ENCODE measurements at places on chromosomes 3 and 15.

DNA sequence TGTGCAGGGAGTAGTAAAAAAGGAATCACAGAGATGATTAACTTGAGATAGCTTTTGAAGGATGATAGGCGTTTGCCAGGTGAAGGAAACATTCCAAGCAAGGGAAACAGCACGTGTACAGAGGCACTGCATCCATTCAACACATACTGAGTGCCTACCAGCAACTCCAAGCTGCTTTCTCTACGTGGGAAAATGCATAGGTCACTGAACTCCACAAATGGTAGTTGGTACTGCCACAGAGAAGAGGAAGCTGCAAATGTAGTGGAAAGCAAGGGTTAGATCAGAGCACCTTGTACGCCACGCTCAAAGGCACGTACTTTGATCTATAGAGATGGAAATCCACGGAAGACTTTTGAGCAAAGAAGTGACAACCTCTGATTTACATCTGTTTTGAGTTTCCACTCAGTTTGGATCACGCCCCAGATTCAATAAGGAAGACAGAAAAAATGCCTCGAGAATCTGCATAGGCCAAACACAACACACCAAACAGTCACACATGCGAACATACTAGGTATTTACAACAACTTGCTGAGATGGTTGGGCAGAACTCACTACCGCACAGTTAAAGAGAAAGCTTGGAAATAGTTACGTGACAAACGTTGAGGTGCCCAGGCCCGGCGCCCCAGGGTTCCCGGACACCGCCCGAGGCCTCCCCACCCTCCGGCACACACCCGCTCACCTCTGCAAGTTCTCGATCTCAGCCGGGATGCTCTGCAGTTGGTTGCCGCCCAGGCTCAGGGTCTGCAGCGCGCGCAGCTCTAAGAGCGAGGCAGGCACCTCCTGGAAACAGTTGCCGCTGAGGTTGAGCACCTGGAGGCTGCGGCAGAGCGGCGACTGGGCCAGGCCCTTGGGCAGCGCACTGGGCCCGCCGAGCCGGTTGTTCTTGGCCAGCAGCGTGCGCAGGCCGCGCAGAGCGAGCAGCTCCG lies 826 bp downstream of the LRRC58 start:
- DNase-seq, result peak; percentile 51

DNA sequence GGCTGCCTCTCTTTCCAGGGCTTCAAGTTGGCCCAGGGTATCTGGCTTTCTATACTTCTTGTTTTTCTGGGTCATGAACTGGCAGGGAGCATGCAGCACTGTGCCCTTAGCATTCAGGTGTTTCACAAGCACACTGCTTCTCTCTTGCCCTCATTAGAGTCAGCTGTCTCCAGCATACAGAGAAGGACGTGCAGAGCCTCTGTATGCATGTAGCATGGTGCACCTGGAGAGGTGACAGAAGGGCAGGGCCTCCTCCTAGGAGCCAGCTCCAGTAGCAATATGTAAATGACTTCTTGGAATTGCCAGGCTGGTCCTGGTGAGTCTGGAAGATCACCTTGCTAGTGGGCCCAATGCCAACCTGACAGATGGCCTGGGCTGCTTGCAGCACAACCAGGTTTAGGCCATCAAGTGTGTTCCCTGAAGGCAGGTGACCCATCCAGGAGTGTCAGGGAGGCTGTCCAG lies 44.8 kb upstream of the ATP2C1 start:
- DNase-seq, result no peak

GRCh38 chr15:89101302-89102193 lies 13.3 kb downstream of the ABHD2 start:
- no peak for DNase-seq

- peak; percentile 14 for DNase-seq
Measured at GRCh38 chr3:30751610-30752299, 142.7 kb downstream of the GADL1 start.

- peak; percentile 53 for DNase-seq
Measured at GRCh38 chr15:51382787-51383186, 41.3 kb downstream of the GLDN start.

DNA sequence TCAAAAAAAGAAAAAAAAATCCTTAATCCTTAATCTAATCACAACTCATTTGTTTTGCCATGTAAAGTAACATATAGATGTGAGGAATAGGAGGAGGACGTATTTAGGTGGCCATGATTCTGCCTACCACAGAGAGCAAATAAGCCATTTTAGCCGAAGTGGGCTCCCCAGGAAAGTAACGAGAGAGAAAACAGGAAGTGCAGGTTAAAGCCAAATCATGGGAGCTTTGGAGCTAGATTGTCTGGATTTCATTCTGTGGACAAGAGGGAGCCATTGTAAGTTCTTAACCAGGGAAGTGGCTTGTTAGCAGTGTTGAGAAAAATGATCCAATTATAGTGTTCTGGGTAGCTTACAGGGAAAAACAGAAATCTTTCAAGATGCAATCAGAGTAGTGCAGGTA lies 9.4 kb downstream of the TMOD2 start:
- no peak for DNase-seq

DNA sequence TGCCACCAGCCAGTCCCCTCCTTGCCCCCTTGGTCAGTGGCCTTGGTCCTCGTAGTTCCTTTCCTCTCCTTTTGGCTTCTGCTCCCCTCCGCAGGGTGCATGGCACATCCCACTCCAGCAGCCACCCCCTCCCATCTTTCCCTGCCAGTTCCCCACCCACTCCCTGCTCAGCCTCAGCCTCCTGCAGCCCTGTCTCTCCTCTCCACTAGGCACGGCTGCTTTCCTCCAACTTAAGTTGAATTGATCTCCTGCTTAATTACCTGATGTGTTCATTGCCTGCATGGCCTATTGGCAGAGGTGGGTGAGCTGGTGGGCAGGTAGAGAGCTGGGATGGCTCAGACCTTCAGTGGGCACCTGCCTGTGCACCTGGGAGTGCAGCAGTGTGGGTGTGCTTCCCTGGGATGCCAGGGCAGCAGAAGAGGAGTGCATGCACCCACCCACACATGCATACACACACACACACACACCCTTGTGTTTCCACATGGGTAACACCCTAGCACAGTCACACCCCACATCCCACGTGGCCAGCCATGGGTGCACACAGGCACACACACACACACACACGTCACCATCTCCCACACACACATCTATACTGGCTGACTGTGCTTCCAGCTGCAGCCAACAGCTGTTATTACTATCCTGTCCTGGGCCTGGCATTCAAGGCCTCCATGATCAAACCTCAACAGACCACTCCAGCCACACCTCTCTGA lies 30.9 kb downstream of the C3orf18 start:
- no peak for DNase-seq

GRCh38 chr15:38564557-38565286 lies at the start of gene RASGRP1:
Gene RASGRP1 (minus strand): TSS chr15:38564814. CDS start chr15:38564628, 186 bp downstream.
- peak; percentile 58 for DNase-seq

GRCh38 chr3:136919799-136920580 lies 37.8 kb upstream of the IL20RB start:
- no peak for DNase-seq

DNA sequence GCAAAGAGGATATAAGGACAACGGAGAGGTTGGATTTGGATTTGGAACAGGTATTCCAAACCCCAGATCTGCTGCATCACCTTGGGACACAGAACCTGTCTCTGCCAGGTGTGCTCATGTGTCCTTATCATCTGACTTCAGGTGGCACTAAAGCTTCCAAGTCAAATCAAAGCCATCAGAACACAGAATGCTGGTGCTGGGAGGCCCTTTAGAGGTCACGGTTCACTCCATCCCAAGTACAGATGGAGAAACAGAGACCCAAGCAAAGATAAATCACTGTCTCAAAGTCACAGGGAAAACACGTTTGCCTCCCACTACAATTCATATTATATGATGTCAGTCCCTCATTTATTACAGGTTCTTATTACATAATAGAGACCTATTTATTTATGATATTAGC lies 72.8 kb downstream of the HES1 start:
- DNase-seq, result no peak

GRCh38 chr3:146226881-146227280 lies 24.0 kb downstream of the PLSCR4 start:
- no peak for DNase-seq

DNA sequence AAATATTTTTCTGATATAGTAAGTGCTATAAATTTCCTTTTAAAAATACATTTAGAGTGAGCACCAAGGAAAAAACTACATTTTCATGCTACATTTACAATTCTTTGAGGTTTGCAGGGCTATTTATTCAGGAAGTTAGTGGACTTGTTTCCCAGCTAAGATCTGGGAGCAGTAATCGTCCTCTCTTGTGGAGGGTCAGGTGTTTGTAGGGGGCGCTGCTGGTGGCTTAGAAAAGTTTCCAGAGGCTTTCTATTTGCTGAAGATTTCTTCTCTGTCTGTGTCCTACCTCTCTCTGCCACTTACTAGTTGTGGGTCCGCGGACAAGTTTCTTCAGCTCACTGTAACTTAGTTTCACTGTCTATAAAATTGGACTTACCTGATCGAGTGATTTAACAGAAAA lies 163.9 kb downstream of the PEX5L start:
- no peak for DNase-seq

- DNase-seq, result no peak
Measured at GRCh38 chr3:114308377-114308776, 14.5 kb downstream of the TIGIT start.

- DNase-seq, result no peak
Measured at GRCh38 chr3:160746976-160747375, 9.1 kb upstream of the PPM1L start.

DNA sequence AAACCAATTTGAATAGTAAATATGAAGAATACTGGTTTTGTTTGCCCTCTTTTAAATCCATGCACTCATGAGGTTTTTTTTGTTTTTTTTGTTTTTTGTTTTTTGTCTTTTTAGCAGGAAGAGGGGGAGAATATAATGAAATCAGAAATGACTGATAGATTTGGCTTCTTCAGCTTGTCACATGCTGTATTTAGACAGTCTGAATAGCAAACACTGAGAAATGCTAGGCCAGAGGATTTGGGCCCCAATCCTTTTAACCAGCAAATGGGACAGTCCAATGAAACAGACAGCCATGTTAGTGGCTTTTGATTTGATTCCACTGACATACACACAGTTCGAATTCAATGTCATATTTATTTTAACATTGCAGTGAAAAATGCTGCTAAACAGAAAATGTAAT lies 14.2 kb upstream of the CEP152 start:
- DNase-seq, result no peak

GRCh38 chr3:120448756-120449155 lies 2.0 kb downstream of the FSTL1 start:
- peak; percentile 11 for DNase-seq

DNA sequence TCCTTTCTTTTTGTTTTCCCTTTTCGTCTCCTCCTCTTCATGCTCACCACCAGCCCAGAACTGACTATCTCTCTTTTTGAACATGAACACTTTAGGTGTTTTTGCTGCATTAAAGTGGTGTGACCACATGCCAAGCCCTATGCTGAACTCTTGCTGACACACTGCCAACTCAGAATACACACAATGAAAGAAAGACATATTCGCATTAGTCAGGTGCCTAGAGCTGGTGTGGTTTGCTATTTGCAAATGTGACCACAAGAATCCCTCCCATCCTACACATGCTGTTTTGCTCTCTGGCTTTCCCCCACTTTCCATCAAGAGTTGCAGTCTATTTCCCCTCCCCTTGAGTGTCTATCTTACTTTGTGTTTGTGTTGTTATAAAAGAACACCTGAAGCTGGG lies 967.8 kb upstream of the CFAP20DC start:
- no peak for DNase-seq

- no peak for DNase-seq
Measured at GRCh38 chr15:73843787-73844186, 29.6 kb upstream of the TBC1D21 start.

DNA sequence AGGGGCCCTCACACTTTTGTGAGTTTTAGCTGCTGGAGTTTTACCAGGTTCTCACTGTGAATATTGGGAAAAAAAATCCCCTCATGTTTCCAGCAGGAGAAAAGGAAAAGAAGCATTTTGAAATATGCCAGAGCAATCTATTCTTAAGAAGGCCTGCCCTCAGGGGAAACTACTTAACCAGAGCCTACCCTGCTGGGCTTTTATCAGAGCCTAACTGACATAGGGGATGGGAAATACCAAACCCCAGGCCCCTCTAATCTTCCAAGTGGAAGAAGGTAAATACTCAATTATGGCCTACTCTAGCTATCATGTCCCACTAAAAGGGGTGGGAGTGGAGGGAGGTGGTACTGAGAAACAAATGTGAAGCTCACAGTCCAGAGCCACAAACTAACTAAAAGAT lies 68.7 kb upstream of the NMNAT3 start:
- DNase-seq, result no peak

GRCh38 chr3:35616346-35616745 lies 23.0 kb upstream of the ARPP21 start:
- DNase-seq, result no peak

DNA sequence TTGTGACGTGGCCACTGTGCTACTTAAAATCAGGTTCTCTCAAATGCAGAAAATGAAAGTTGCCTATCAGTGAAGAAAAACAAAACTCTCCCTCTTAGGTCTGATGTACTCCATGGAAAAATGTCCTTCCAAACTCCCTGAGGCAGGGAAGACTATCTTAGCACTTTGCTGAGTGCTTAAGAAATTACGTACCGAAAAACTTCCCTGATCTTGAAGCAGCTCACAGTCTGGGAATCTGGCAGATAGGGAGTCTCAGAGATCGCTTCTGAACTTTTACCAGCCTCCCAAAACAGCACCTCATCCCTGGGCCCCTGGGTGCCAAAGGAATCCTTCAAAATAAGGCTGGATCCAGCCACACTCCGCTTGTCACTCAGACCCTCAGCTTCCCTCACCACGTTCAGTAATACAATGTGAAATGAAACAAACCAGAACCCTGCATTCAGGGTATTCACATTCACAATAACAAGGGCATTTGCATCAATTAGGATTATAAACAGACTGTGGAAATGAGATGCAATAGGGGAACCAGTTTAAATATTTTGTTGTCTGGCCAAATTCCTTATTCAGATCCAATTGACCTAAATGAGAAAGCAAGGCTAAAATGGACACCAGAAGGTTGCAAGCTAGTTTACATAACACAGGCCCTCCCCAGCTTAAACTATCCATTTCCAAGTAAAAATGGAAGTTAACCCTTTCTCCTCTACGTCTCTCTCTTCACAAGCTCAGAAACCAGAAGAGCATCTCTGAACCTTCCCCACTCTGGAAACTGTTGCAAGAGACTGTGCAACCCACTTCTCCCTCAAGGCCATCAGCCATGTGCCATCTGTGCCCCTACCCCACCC lies 20.9 kb downstream of the OSBPL10 start:
- no peak for DNase-seq

GRCh38 chr3:98602078-98602678 lies 8.8 kb upstream of the CPOX start:
- DNase-seq, result peak; percentile 57

DNA sequence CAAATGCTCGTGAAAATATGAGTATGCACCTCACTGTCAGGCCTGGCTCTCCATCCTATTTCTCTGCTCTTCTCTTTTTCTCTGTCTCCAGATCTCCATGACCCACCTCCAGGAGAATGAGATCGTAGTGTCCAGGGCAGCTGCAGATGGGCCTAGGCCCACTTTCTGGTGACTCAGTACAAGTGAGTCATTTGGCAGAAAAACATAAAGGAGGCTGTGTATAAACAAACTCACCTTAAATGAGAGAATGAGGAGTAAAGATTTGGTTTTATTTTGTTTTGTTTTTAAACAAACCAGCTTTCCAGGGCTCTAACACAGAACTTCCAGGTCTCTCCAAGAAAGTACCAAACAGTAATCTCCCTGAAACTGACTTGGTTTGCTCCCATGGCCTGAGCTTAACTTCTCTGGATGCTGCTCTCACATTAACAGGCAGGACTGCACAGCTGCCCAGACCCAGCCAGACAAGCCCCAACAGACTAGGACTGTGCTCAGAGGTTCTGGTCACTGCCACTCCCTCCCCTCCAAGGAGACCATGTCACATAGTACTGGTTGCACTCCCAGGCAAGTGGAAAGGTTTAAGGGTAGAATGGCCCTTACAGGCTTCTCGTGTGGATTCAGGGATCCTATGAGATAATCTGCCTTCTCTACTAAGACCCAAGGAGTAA lies 1.5 kb upstream of the HEG1 start:
- no peak for DNase-seq

- DNase-seq, result no peak
Measured at GRCh38 chr3:71487418-71487817, 96.1 kb downstream of the FOXP1 start.
